H1 (cell line): ENCODE measurements at places on chromosomes 13 and 19.

GRCh38 chr13:23372264-23372906 lies 61.1 kb downstream of the SACS start:
- no peak for DNase-seq

- peak; percentile 21 for DNase-seq
Measured at GRCh38 chr13:34816245-34816884, 125.7 kb upstream of the NBEA start.

- no peak for DNase-seq
Measured at GRCh38 chr13:77994166-77994565, 75.5 kb upstream of the EDNRB start.

DNA sequence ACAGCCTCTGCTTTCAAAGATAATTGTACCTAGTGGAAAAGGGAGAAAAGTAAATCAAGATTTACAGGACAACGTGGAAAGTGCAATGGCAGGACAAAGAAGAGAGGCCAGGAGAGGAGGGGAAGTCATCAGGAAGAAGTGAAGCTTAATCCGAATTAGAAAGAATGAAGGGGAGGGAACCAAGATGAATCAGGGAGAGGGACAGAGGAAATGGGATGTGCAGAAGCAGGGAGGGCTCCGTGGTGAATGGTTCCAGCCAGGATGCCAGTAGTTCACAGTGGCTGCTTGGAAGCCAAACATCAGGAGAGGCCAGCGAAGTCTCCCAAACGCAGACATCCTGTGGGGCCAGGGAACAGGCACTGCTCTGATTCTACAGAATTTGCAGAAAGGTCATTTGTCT lies 144.4 kb downstream of the LIG4 start:
- no peak for DNase-seq

DNA sequence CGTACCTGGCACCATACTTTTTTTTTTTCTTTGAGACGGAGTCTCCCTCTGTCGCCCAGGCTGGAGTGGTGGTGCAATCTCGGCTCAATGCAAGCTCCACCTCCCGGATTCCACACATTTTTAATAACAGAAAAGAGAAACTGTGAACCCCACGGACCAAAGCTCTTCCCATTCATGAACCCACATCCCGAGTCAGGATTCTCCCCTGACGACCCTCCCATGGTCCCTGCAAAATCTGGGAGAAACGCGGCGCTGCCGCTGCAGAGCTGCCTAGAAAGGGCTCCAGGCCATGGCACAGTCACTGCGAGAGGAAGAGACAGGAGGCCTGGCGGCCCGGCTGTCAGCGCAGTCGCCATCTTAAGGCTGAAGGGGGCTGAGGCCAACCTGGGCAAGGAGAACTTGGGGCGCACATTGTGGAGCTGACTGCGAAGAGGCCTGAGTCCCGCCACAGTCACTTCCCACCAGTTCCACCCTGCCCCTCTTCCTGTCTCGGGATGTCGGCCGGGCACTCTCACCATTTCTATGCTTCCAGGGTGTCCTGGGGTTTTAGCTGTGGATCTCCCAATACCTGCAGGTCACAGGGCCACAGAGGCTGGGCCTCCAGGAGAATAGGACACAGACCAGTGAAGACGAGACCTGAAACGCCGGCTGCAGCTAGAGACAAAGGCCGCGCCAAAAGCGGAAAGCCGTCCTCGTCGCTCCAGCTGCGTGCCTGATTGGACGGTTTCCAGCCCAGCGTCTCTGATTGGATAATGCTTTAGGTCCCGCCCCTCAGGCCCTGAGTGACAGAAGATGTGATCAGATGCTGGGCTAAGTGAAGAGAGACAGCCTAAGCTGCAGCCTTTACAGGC lies 71.0 kb downstream of the ZNF486 start:
- DNase-seq, result peak; percentile 78

DNA sequence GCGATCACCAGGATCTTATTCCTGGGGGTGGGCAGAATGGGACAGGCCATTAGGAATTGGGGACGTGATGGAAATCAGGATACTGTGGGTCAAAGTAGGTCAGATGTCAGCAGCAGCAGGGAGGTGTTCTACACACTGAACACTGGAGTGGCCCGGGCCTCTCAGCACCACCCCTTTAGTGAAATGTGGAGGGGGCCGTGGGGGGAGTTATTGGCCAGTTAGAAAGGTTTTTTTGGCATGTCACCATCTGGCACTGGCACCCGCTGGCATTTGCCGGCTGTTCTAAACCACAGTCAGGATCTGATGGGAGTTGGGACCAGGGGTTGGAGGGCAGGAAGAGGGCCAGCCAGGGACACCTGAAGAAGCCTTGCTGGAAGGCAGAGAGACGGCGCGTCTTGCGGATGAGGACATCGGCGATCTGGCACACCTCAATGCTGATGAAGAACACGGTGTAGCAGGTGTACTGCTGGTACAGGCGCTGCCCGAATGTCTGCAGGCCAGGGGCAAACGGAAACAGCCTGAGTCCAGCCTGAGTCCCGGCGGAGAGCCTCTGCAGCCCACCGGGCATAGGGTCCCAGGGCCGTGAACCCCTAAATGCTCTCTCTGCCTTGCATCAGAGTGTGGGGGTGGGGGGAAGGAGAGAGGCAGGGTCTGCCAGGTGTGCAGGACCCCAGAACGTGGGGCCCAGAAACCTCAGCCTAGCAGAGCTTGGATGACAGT lies 5.8 kb downstream of the TMEM147 start:
- DNase-seq, result no peak

- no peak for DNase-seq
Measured at GRCh38 chr19:42402376-42403116, 12.4 kb upstream of the CNFN start.

DNA sequence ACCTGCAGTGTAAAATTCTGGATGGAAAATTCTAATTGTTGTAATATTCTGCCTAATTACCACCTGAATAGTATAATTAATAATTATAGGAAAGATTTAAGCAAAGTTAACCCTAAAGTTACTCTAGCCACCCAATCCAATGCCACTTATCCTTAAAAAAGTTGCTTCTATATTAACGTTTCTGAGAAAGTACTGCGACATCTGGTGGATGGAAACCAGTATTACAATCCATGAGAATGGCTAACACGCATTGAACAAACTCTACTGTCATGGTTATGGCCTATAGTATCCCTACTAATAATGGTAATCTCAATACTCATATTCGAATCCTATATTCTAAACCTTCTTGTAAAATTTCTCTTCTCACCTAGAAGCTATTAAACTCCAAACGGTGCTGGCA lies 1551.8 kb downstream of the SLITRK1 start:
- no peak for DNase-seq

- peak; percentile 88 for DNase-seq
Measured at GRCh38 chr19:53792721-53793433, 31.2 kb downstream of the NLRP12 start.

GRCh38 chr19:28614634-28615545 lies 598.1 kb downstream of the UQCRFS1 start:
- no peak for DNase-seq

- no peak for DNase-seq
Measured at GRCh38 chr13:112066624-112067004, 335 bp upstream of the SOX1 start.

GRCh38 chr19:30106417-30107095 lies 164.5 kb downstream of the URI1 start:
- no peak for DNase-seq

GRCh38 chr19:56114051-56114777 lies 6.9 kb downstream of the ZNF787 start:
- DNase-seq, result no peak
